ENCODE measurements at places on chromosomes 11 and 22. TPM values are rescaled to one million over a fixed set of nuclear protein-coding genes. Genes with fewer than 3 reads are reported as not detected.

GRCh38 chr11:105045676-105046296 lies 651 bp upstream of the CARD16 start:
- no peak for DNase-seq
- no peak overlapping the region for H3K4me3 ChIP-seq
- H3K36me3 ChIP-seq, result no peaks in the 10 kb centered on the region
- no peaks in the 10 kb centered on the region for H3K4me1 ChIP-seq
- H3K27ac ChIP-seq, result no peak overlapping the region
- H3K27me3 ChIP-seq, result no peaks in the 10 kb centered on the region

DNA sequence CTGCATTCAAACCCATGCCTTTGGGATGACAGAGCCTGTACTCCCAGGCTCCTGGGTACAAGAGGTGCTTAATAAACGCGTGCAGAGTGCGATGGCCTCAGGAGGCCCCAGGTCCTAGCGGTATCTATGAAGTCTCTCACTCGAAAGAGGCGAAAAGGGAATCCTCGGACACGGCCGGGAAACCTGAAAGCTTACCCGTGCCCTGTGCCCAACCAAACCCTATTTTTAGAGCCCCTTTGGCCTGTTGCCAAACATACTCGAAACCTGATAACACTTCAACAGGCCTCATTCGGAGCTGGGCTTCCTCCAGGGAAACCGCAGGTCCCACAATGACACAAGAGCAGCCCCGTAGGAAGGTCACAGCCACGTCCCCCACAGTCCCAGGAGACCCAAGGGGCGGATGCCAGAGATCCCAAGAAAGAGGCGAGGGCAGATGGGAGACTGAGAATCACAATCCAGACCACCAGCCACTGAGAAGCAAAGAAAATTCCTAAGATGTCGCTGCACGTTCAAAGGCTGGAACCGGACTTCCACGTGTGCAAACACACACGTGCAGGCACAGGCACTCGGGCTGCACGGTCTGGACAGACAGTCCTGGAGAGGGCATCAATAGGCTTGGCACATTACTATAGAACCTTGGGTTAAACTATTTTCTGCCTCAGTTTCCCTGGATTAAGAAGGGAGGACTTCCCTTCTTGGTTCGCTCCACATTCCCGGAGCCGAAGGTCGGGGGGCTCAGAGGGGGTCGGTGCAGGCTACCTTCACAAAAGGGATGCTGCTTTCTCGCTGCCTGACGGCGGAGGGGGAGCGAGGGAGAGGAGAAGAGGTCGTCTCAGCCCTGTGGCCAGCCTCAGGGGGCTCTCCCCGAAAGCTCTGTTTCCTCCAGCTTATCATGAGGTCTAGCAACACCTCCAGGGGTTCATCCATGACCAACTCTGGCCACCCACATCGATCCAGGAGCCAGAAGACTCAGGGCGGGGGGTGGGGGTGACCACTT lies 8.2 kb downstream of the PDGFB start:
- H3K4me1 ChIP-seq, result peaks cover 29% of the 10 kb centered on the region
- H3K4me3 ChIP-seq, result no peak overlapping the region
- no peak for DNase-seq
- H3K36me3 ChIP-seq, result no peaks in the 10 kb centered on the region
- no peaks in the 10 kb centered on the region for H3K27me3 ChIP-seq
- no peak overlapping the region for H3K27ac ChIP-seq

Gene CYTH4
- total RNA-seq, result 9.9 TPM

- no peaks in the 10 kb centered on the region for H3K27me3 ChIP-seq
- H3K4me1 ChIP-seq, result no peaks in the 10 kb centered on the region
- H3K36me3 ChIP-seq, result peaks cover 25% of the 10 kb centered on the region
- H3K27ac ChIP-seq, result no peak overlapping the region
- no peak for DNase-seq
These were observed 28.0 kb downstream of the MYBPC3 start for GRCh38 chr11:47324520-47324919.

Gene ROM1
- 1.3 TPM for total RNA-seq

GRCh38 chr11:129374081-129374992 lies 1.3 kb upstream of the BARX2 start:
- H3K36me3 ChIP-seq, result no peaks in the 10 kb centered on the region
- H3K4me3 ChIP-seq, result peak overlapping the region; percentile 36
- H3K27me3 ChIP-seq, result peaks cover 29% of the 10 kb centered on the region
- no peak for DNase-seq
- peaks cover 16% of the 10 kb centered on the region for H3K4me1 ChIP-seq
- no peak overlapping the region for H3K27ac ChIP-seq

DNA sequence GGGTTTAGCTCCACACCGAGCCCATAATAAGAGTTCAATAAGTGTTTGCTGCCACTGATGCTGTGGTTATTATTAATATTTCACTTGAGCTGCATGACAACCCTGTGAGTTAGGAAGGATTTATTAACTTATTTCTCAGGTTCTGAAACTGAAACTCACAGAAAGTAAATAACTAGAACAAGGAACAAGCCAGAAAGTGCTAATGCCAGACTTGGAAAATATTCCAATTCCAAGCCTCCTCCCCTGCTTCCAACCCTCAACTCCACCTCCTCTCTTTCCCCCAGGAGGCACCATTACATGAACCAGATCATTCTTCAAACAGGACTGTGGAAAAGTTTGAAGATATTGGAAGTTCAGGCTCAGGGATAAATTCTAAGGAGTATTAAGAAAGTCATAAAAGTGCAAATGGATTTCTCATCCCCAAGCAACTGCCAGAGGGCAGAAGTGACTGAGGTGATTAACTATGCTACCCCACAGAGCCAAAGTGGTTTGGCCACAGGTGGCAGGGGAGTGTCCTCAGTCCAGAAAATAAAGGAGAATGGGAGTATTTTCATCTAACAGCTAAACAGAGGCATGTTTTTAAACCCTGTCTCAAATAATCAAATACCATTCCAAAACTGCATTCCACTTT lies 3.2 kb upstream of the FJX1 start:
- no peak for DNase-seq
- no peaks in the 10 kb centered on the region for H3K27me3 ChIP-seq
- no peak overlapping the region for H3K27ac ChIP-seq
- H3K36me3 ChIP-seq, result no peaks in the 10 kb centered on the region
- peaks cover 20% of the 10 kb centered on the region for H3K4me1 ChIP-seq

- no peaks in the 10 kb centered on the region for H3K4me1 ChIP-seq
- no peak overlapping the region for H3K4me3 ChIP-seq
These were observed 465.0 kb downstream of the GUCY1A2 start for GRCh38 chr11:106553304-106553703.

DNA sequence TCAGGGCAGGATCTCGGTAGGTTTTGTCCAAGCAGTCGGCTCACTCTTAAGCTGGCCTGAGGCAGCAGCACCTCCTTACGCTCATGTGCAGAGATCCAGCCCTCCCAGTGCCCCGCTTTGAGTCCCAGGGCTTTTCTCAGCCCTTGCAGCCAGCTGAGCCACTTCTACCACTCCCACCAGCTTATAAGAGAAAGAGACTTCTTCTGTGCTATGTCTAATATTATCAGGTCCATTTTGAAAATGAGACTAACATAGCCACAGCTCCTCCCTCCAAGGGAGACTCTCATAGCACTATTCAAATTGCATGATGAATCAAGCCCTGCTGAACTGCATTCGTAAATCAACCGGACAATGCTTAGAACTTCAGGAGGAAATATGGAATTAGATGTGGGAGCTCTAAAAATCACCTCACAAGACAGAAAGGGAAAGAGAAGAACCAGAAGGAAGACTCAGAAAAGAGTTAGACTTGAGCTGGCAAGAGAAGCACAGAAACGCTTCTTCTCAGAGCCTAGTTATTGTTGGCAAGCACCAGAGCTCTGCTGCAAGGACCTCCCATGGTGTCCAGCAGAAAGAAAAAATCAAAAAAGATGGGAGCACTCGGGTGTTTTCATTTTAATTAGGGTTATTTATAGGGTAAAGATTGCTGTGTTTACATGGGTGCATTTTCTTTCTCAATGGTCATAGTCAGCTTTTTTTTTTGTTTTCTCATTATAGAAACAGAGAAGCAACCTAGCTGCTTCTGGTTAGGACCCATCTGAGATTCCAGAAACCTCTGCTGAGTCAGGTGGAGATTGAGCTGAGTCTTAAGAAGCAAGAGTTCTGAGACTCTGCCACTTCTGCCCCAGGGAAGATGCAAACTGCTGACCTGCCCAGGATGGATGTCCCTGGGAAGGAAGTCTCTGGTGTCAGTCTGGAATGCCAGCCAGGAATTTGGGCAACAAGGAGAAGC lies 181.4 kb downstream of the ETS1 start:
- no peak overlapping the region for H3K4me3 ChIP-seq
- H3K27ac ChIP-seq, result no peak overlapping the region
- no peaks in the 10 kb centered on the region for H3K36me3 ChIP-seq
- DNase-seq, result no peak
- H3K4me1 ChIP-seq, result no peaks in the 10 kb centered on the region

Gene BCO2
- 0.70 TPM for total RNA-seq

Gene CDC45
- 15.5 TPM for total RNA-seq

DNA sequence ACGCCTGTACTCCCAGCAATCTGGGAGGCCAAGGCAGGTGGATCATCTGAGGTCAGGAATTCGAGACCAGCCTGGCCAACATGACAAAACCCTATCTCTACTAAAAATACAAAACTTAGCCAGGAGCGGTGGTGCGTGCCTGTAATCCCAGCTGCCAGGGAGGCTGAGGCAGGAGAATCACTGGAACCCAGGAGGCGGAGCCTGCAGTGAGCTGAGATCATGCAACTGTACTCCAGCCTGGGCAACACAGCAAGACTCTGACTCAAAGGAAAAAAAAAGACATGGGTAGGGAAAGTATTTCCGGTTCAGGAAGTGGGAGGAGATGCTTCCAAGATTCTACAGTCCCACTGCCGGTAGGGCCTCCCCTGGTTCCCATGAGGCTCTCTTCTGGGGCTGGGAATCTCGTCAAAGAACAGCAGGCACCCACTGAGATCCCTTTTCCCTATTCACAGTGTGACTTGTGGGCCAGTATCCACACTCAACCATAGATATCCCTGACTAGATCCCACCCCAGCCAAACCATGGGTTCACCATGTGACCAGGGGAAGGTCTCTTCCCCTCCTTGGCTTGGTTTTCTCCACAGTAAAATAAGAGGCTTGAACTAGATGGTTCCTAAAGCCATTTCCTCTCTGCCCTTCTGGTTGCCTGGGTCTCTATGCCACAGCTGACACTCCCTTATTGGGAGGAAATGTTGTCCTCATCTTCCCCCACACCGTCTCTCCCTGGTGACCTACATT lies 443.3 kb downstream of the BUD13 start:
- H3K4me1 ChIP-seq, result no peaks in the 10 kb centered on the region
- H3K27ac ChIP-seq, result no peak overlapping the region
- H3K4me3 ChIP-seq, result no peak overlapping the region
- DNase-seq, result peak; percentile 5
- H3K27me3 ChIP-seq, result no peaks in the 10 kb centered on the region
- no peaks in the 10 kb centered on the region for H3K36me3 ChIP-seq

DNA sequence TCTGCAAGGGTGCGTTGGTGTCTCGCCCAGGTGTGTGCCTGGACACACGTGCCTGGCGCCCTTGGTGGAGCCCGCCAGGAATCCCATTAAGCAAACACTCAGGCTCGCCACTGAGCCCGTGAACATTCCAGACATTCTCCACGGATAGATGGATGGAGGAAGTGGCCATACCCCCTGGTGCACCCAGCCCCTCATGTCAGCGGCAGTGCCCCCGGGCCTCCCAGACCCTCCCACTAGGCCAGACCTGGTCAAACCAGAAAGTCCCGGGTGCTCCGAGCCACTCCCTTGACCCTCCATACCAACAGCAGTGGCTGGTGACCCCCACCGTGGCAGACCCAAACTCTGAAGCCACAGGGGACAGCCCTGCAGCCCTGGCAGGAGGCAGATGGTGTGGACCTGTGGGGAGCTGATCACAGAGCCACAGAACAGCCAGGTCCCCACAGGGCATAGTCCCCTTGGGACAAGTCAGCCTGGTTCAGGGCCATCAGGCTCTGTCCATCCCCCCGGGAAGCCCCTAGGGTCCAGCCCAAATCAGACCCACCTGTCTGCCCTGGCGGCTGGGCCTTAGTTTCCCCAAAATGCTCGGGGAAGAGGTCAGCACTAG lies 1.9 kb downstream of the EPS8L2 start:
- no peaks in the 10 kb centered on the region for H3K27me3 ChIP-seq
- peak; percentile 30 for DNase-seq
- peak overlapping the region; percentile 79 for H3K4me3 ChIP-seq
- H3K36me3 ChIP-seq, result no peaks in the 10 kb centered on the region
- peak overlapping the region; percentile 84 for H3K27ac ChIP-seq

- no peaks in the 10 kb centered on the region for H3K36me3 ChIP-seq
- H3K4me3 ChIP-seq, result no peak overlapping the region
- no peak for DNase-seq
- no peak overlapping the region for H3K27ac ChIP-seq
- peaks cover 2% of the 10 kb centered on the region for H3K4me1 ChIP-seq
These were observed 43.7 kb downstream of the CADM1 start for GRCh38 chr11:115460512-115460911.

Gene RAG2
- 2.0 TPM for total RNA-seq

Gene TREH
- total RNA-seq, result not detected

GRCh38 chr11:19879307-19880087 lies 166.9 kb downstream of the NAV2 start:
- H3K36me3 ChIP-seq, result peaks cover 10% of the 10 kb centered on the region
- no peak overlapping the region for H3K27ac ChIP-seq
- H3K27me3 ChIP-seq, result no peaks in the 10 kb centered on the region
- no peak overlapping the region for H3K4me3 ChIP-seq
- H3K4me1 ChIP-seq, result no peaks in the 10 kb centered on the region

DNA sequence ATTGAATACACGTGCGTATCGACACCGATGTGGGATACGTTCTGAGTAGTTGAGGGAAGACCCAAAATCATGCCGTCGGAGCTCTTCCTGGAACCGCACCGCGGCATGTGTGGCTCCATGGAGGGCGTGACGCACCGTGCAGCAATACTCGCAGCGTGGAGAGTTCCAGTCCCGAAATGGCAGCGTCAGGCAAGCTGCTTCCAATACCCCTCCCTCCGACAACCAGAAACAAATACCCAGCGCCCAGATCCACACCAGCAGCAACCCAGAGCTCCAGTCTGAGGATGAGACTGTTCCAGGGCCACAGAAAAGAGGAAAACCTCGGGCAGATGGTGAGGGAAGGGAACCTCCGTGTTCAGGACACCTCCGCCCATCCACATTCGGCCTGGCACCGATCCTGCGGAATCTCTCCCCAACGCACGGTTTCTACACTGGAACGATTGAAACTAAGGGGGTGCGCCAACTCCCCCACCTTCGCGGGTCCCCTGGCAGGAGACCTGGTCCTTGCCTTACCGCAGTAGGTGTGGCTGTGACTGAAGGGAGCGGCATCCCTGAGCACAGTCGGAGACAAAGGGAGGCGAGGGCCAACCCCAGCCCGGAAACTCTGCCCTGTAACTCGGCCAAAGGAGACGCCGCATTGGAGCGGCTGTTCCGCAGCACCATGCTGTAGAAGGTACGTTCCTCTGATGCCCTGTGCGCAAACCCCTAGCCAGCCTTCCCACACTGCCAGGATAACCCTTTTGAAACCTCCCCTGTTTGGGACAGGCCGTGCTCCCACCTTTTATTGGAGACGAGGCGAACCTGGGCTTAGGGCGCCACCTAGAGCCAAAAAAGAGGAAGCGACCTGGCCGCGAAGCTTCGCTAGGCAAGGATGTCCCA lies 28.2 kb downstream of the DBX1 start:
- no peaks in the 10 kb centered on the region for H3K27me3 ChIP-seq
- peak overlapping the region; percentile 55 for H3K4me3 ChIP-seq
- no peak overlapping the region for H3K27ac ChIP-seq
- peaks cover 11% of the 10 kb centered on the region for H3K4me1 ChIP-seq
- DNase-seq, result peak; percentile 62
- H3K36me3 ChIP-seq, result no peaks in the 10 kb centered on the region

GRCh38 chr11:130308059-130308458 lies 6.7 kb downstream of the ZBTB44 start:
- no peak overlapping the region for H3K27ac ChIP-seq
- H3K4me1 ChIP-seq, result peaks cover 10% of the 10 kb centered on the region
- no peaks in the 10 kb centered on the region for H3K36me3 ChIP-seq
- no peak for DNase-seq
- H3K27me3 ChIP-seq, result no peaks in the 10 kb centered on the region

Measured in liver (tissue), 10 donors.